ENCODE measurements at places on chromosomes 11 and 22.

- DNase-seq = no peak
These were observed 1.8 kb downstream of the GAS2 start for GRCh38 chr11:22668005-22668796.

- no peak for DNase-seq
These were observed 2.4 kb upstream of the MMP13 start for GRCh38 chr11:102957953-102958352.

GRCh38 chr11:4682623-4683419 lies 14.8 kb downstream of the OR51E2 start:
- no peak for DNase-seq

DNA sequence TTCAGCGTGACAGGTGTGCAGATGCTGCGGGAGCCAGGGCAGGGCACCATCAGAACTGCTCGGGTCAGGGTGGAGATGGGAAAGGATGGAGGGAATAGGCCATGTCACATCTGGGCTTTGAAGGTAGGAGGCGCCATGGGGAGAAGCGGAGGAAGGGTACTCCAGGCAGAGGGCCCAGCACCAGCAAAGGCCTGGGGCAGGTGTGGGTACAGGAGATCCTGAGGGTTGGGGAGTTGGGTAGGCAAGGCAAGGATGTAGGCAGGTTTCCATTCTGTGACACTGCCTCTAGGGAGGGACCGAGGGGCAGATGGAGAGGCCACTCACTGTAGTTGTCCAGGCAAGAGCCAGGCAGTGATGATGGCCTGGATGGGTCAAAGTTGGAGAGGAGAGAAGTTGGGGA lies 8.5 kb downstream of the EMID1 start:
- no peak for DNase-seq

- DNase-seq = no peak
These were observed 73.8 kb upstream of the GAL start for GRCh38 chr11:68610452-68611116.

GRCh38 chr11:103608566-103608965 lies 427.9 kb upstream of the DDI1 start:
- no peak for DNase-seq
